ENCODE measurements at places on chromosomes 7 and 10. TPM values are rescaled to one million over a fixed set of nuclear protein-coding genes. Genes with fewer than 3 reads are reported as not detected.

- no peak for DNase-seq
These were observed 1.4 kb downstream of the TNKS2 start for GRCh38 chr10:91799612-91799975.

FGFBP3 gene
- total RNA-seq = 0.35 TPM

CXCL12 gene
- 0.90 TPM for total RNA-seq

DNA sequence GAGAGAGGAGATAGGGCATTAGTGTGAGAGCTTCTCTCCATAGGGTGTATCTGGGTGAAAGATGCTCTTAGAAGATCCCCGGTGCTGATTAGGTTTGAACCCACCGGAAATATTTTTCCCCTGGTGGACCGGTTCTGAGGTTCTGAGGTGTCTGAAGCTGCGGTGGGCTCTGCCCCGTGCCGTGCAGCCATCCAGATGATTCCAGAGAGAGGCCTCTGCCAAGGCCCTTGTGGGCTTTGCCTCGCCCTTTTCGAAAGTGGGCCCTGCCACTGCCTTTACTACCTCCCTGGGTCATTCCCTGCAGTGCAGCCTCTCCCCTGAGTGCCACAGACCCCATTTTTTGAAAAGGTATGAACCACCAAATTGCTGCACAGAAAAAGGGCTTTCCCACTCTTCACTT is 2.8 kb downstream of the GIMAP8 start:
- no peak for DNase-seq

DNA sequence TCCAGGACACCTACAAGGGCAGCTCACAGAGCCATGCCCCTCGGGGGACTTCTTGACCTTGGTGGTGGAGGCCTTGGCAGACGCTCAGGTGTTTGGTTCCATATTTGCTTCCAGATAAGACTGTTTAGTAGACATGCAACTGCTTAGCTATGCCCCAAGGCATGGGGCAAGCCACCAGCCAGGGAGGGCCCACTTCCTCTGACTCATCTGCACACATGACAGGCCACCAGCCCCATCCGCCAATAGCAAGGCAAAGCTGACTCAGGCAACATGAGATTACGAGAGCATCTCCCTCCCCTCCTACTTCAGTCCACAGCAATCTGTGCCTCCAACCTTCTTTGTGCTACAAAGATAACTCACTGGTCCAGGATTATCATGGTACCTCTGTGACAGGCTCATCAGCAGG is 54.9 kb downstream of the KCNMA1 start:
- DNase-seq = no peak

GPR37 gene
- not detected for total RNA-seq

DNA sequence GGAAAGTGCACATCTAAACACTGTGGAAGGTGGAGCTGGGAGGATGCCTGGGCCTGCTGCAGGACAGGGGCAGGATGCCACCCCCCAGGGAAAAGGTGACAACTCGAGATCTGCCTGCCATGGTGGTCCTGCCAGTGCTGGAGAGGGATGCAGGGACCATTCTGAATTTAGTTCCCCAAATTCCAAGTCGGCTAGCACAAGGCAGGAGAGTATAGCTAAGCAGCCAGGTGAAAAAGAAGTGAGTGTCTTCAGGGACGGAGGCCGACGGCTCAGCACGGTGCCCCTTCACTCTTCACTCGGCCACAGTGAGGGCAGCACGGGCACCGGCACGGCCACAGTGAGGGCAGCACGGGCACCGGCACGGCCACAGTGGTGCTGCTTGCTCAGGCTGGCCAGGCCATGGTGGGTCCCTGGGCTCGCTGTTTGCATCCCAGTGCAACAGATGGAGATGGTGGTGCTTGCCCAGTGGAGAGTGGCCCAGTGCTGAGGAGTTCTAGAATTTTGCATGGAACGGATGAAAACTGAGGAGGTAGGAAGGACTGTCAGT is 161.3 kb upstream of the SHH start:
- no peak for DNase-seq

DNA sequence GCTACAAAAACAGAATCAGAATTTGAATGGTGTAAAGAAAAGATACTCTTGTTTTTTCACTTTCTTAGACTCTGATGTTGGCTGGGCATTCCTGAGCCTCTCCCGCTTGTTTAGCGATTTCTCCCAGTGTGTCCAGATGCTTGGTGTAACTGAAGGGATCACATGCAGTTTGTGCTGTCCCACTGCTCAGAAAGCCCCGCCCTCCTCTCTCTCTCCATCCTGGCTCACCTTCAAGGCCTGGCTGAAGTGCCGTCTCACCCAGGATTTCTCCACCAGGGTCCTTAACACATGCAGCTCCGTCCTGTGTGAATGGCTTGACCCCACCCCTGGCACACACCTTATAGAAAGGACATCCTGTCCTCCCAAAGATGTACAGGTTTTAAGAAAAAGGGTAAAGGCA is 437.1 kb downstream of the LRMDA start:
- no peak for DNase-seq

GRCh38 chr10:34954142-34954541 is 136.0 kb downstream of the CUL2 start:
- no peak for DNase-seq

- peak; percentile 58 for DNase-seq
These were observed 238.4 kb downstream of the DIP2C start for GRCh38 chr10:451021-451471.

- no peak for DNase-seq
These were observed 37.4 kb upstream of the YAE1 start for GRCh38 chr7:39528849-39529248.

DNA sequence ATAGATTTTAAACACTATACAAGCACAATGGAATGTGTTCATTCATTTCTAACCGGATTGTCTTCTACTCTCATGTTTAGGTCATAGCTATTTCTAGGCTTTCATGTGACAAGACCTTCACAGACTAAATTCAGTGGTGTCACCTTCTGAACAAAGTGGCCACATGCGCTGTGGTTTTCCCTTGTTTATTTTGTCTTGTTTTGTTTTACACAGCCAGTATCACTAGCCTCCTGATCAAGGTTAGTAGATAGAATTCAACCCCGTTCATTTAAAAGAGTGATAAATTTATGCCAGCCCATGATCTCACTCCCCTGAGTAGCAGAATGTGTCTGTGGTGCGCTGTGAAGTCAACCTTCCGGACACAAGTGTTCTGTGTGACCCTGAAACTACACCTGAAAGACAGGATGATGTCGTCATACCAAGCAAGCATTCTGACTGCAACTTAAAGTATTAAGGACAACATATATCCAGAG is 209.1 kb downstream of the CREB5 start:
- DNase-seq = peak; percentile 45

DNA sequence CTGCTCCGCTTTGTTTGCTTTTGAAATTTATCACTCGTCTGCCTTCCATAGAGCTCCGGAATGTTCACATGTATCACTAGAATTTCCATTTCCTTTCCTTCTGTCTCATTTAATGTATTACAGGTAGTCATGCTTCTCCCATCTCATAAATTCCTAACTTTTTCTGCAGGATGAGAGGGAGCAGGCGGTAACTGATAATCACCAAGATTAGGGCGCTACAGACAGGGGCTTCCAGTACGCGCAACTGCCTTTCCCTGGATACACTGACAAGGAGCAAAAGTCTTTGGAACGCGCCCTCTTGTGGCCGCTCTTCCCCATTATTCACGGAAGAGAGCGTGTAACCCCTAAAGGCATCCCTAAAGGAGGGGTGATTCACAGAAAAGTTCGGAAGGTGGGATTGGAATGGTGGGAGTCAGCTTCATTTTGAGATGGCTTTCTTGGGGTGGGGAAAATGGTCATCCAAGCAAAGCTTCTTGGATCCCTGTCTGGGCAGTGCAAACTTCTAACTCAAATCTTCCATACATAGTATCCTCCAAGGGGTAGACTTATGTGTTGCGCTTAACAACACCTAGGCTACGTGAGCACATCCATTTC is 6.5 kb downstream of the INHBA start:
- no peak for DNase-seq

- no peak for DNase-seq
These were observed 74.8 kb upstream of the CXCL12 start for GRCh38 chr10:44459671-44460070.

CALD1 gene
- 0.54 TPM for total RNA-seq

GRCh38 chr7:3162289-3162688 is 118.6 kb upstream of the CARD11 start:
- no peak for DNase-seq

ANXA8 gene
- 0.19 TPM for total RNA-seq

DNA sequence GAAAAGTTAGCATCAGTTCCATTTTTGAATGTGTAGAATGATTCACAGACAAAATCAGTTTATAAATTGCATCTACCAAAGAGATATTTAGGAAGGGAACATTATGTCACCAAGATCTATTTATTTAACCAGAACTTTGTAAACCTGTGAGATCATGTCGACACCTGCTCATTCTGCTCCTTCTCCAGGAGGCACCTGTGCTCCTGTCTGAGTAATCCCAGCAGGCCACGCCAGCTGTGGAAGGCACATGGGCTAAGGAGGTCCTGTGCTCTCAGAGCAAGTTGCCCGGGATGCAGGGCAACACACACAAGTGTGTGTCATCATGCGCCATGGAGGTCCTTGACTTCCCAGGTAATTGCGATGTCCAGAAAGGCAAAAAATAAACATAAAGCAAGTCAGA is 45.5 kb upstream of the ADARB2 start:
- no peak for DNase-seq

GRCh38 chr10:115921795-115922194 is 351.2 kb downstream of the GFRA1 start:
- no peak for DNase-seq

DNA sequence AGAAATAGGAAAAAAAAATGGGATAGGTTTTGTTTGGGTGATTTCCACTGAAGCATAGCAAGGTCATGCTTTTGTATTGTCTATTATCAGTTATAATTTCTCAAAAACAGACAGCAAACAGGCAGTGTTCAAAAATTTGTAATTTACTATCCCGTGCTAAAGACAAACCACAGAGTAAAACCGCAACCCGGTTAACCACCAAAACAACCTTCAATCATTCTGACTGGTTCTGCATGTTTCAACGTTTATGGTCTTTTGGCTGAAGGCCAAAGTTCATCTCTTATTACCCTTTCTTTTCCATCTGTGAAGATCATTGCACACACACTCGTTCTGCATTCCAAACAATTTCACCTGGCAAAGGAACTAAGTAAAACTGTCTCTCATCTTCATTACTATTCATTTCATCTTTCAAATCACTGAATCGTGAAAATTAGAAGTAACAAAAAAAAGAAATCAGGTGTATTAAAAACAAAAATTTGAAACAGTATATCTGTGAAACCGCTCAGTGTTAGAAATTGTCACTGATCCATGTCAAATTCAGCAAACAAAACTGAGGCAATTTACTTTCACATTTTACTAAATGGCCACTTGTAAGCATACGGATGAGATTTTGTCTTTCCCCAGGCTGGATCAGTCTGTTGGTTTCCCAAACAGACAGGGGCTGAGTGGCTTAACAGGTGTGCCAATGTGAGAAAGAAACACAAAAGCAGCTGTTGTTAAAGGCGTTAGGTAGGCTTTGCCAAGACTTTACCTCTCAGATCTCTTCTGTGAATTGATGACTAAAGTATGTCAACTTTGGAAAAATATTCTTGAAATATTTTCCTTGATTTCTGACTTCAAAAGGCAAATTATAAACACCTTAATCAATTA is 539.6 kb downstream of the CNTNAP2 start:
- no peak for DNase-seq

CALCR gene
- not detected for total RNA-seq

DNA sequence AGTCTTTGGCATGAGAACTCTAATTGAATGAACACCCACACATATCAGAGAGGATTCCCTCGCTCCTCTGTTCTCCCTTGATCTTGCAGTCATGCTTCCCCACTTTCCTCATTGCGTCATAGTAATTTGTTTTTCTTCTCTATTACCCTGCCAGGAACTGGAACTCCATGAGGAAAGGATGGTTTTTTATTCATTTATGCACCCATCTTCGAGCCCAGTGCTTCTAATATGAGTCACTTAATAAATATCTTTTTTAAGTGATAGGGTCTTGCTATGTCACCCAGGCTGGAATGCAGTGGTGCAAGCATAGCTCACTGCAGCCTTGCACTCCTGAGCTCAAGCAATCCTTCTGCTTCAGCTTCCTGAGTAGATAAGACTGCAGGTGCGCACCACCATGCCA is 83.5 kb downstream of the OTUD1 start:
- no peak for DNase-seq

TBX20 gene
- total RNA-seq = not detected

GRCh38 chr7:100675105-100675451 is 1.5 kb downstream of the GNB2 start:
- DNase-seq = no peak

DNA sequence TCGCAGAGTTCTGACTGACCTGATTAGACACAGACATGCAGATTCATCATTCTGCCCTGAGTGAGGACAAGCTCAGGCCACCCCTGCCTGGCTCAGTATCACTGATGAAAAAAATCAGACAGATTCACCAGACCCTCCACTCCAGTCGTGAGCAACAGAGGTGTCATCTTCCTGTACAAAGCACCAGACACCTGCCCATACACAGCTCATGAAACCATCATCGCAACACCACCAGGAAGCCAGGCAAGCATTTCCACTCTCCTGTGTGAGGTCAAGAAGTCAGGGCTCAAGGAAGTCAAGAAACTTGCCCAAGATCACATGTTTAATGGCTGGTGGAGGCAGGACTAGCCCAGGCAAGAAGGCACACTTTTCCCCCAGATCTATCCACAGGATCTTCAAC is 163.0 kb downstream of the CALN1 start:
- DNase-seq = no peak

- DNase-seq = no peak
These were observed 287.9 kb downstream of the TNS3 start for GRCh38 chr7:47293884-47294555.

DNA sequence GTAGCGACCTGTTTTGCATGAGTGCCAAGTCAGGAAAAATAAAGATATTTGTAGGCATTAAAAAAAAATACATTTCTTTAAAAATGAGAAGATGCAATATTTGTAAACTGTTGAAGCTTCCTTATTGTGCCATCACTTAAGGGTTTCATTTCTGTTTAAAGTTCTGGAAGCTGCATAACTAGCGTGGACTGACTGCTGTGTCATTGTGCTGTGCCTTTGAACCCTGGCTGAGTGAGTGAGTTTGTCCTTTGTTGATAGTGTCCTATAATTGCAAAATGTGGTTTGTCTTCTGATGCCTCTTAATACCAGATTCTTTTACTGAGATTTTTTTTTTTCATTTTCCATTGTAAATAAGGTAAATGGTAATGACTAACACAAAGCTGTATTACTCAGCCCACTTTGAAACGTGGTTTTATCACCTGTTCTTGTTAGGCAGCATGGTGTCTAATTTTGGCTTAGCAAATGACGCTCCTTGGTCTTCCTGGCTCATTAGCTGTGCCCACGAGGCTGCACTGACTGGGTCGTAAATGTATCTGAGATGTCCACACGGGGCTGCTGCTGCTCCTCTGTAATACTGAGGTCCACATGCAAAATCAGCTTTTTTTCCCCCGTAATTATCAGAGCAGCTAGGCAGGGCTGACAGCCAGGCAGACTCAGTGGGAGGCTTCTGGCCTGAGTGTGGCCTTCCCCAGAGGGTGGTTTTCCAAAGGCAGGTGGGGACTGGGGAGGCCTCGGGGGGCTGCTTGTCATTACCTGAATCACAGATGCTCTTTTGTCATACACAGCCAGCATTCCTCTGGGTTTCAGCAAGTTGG is 14.8 kb downstream of the ZSCAN25 start:
- no peak for DNase-seq

- no peak for DNase-seq
These were observed 94.8 kb upstream of the SORCS3 start for GRCh38 chr10:104546336-104546735.

TPST1 gene
- total RNA-seq = 6.4 TPM

- no peak for DNase-seq
These were observed 115.0 kb upstream of the AFAP1L2 start for GRCh38 chr10:114519306-114519669.

- peak; percentile 95 for DNase-seq
These were observed 7.2 kb upstream of the ADAM22 start for GRCh38 chr7:87926581-87927461.
